Suppressor macrophage treated with lipopolysaccharide for 1 hour (primary cell): ENCODE measurements at places on chromosomes 6 and 20.

DNA sequence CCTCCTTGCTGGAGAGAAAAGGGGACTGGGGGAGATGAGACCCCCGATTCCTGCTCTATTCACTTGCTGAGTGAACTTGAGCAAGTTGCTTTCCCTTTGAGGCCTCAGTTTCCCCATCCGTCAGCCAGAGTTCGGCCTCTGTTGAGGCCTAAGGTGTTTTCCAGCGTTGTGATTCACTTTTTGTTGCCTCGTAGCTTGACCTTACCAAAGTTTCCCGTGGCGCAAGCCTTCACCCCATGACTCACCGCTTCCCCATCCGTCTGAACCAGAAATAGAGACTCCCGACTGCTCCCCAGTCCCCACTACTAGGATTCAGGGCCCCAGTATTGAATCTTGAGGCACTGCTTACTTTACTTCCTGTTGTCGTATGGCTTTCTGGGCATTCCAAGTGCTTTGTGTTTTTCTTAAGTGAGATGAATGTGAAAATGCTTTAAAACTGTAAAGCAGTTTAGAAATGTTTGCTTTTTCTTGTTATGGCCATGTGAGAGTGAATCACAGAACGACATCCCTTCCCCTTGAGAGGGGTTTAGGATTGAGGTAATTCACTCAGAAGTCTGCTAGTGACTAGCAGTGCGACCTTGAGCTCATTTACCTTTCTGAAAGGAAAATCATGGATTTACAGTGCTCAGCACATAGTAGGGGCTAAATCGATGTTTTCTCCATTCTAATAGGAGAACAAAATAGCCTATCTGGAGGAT lies 1.2 kb downstream of the CHMP4B start:
- DNase-seq = peak; percentile 98

GRCh38 chr20:38479596-38479995 lies 7.0 kb downstream of the RALGAPB start:
- no peak for DNase-seq

DNA sequence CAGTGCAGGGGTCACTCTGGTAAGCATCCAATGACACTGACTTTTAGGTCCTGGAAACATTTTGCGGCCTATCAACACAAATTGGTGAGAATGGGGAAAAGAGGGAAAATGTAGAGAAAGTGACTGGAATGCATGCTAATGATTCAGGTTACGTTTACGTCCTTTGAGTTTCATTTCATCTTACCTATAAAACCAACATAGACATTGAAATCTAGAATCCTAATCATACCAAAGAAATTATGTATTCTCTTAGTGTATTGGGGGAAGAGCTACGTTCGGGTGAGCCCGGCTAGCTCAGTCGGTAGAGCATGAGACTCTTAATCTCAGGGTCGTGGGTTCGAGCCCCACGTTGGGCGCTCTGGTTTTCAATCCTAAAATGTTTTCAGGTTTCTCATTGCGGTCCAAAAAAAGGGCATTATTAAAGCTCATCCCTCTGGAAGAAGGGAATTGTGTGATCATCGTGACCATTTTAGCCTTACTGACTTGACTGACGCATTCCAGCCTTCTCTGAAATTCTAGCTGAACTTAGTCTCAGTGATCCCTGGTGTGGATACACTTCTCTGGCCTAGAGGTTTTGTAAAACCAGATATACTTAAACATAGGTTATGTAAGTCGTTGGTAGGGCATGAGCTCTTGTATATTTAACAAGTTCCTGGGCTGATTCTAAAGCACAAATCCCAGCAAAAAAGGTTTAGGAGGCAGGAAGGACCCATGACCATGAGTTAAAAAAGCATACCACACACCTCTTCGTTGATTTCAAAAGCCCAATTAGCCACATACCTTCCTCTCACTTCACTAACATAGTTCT lies 18.3 kb downstream of the HMGN4 start:
- peak; percentile 38 for DNase-seq

- DNase-seq = no peak
These were observed 51.1 kb downstream of the MYLIP start for GRCh38 chr6:16179970-16180431.

DNA sequence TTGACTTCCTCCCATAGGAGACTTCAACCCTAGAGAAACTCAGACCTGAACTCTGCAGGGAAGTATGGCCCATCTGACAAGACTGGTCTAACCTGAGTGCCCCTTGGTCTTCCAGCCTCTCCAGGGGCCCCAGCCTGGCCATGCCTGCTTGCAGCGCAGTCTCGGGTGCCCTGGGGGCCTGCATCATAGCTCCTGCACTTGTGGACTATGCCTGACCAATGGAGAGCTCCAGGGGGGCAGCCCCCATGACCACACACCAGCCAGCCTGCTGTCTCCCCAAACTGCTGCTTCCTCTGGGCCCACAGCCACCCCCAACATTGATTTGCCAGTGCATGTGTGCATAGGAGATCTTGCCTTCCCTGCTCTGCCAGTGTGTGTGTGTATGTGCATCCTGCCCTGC lies 608.6 kb upstream of the MARCKS start:
- DNase-seq = no peak

- no peak for DNase-seq
These were observed 22.1 kb upstream of the TINAG start for GRCh38 chr6:54286141-54286540.

DNA sequence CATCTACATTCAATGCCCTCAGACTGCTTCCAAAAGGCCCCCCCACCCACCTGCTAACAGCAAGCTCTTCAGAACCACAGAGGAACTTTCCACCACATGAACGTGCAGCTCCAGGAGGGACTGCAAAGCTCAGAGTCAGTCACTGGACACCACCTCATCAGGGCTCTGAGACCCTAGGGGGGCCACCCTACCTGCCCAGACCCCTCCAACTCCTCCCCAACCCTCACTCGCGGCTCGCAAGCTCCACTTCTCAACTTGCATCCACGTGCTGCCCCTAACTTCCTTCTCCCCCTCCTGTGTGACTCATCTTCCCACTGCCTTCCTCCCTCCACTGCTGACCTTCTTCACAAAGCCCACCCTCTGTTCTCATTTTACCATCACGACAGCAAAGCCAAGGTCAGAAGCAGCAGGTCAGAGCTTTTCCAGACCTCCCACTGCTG lies 6.5 kb downstream of the MBOAT1 start:
- DNase-seq = peak; percentile 36

DNA sequence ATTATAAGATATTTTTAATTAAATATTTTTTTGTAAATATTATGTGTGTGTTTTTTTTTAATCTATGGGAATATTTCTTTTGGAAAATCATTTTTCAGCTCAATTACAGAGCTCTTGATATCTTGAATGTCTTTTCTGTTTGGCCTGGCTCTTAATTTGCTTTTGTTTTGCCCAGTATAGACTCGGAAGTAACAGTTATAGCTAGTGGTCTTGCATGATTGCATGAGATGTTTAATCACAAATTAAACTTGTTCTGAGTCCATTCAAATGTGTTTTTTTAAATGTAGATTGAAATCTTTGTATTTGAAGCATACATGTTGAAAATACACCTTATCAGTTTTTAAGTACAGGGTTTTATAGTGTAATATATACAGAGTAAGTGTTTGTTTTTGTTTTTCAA lies 2.6 kb downstream of the ID4 start:
- no peak for DNase-seq

DNA sequence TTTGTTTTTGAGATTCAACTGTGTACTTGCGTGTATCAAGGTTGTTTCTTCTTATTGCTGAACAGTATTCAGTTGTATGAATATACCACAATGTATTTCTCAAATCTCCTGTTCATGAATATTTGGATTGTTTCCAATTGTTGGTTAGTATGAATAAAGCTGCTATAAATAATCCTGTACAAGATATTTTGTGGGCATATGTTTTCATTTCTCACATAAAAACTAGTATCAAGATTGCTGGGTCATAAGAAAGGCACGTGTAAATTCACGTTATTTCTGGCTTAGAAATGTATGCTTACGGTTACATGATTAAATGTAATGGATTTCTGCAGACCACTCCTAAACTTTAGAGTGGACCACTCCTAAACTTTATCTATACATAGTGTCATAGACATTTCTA lies 96.6 kb downstream of the BTBD3 start:
- no peak for DNase-seq

DNA sequence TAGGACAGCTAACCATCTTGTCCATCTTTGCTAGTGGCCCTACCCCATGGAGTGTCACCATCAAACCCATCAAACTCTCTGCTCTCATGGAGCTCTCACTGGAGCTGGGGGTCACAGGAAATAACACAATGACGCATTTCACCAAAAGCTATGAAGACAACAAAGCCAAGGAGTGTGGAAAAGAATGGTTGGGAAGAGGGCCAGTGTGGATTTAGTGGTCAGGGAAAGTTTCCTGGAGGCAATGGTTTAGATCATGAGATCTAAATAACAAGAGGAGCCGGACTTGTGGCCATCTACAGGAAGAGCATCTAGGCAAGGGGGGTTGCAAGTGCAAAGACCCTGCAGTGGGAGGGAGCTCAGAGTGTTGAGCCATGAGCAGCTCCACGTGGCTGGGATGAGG lies 189.5 kb downstream of the BMP7 start:
- DNase-seq = no peak

- no peak for DNase-seq
These were observed 189.9 kb upstream of the RIN2 start for GRCh38 chr20:19568128-19568527.

DNA sequence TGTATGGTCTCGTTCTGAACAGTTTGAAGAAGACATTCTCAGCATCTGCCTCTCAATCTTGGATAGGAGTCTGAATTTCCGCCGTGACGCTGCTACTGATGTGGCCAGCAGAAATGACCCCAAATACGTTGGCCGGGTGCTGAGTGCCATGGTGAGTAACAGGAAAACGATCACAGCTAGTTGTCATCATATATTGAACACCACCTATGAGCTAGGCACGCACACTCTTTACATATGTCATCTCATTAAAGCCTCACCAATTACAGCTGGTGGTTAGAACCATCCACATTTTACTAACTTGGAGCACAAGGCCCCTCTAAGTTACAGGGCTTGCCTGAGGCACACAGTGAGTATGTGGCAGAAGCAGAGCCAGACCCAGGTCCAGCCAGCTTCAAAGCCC lies 17.1 kb downstream of the TGM3 start:
- no peak for DNase-seq

DNA sequence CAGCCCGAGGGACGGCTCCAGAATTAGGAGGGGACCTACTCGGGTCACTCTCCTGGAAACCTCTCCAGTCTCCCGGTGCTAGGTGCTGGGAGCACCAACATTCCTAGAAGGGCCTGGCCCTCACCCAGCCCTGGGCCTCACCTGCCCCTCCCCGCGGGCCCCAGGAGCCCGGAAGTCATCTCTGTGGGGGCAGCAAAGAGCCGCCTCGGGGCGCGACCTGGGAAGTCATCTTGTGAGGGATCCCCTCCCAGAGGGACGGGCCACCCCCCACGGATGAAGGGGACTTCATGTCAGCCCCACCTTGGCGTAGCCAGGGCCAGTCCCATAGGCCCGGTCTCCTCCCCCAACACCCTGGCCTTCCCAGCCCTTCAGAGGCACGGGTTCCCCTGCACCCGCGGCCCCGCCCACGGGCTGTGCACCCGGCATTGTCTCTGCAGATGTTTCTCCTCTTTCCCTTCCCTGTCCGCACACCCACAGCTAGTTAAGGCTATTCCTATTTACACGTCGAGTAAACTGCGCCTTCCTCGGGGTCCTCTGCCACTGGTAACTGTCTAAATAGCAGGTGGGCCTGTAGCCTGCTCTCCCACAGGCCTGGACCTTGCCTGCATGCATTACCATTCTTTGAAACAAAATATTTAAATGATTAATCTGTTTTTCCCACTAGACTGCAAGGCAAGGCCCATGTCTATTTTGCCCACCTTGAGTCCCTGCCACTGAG lies 896 bp upstream of the RNASET2 start:
- DNase-seq = peak; percentile 87

DNA sequence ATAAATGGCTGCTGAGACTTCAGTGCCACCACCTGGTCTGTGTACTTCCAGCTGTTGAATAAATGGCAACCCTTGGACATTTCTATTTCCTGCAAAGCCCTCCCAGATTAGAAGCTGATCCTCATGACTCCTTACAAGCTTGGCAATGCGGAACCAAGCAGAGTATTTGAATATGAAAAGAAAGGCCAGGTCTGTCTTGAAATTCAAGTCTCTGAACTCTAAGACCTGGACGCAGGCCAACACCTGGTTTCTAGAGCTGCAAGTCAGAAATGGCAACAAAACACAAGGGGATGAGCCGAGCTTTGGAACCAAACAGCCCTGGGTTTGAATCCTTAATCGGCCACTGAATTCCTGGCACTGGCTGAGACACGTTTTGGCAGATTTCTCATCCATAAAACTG lies 353.4 kb downstream of the PTPRT start:
- no peak for DNase-seq

DNA sequence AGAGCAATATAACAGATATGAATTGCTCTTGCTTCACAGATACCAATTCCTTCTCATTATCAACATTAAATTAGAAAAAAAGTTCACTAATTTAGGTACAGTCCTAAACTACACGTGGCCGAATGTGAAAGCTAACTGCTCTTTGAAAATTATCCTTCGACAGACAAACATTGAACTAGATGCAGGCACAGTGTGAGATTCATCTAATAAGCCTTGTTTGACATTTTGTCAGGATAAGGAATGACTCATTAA lies 1.1 kb downstream of the FAM184A start:
- DNase-seq = no peak

GRCh38 chr6:165245701-165246100 lies 63.7 kb downstream of the C6orf118 start:
- DNase-seq = no peak

DNA sequence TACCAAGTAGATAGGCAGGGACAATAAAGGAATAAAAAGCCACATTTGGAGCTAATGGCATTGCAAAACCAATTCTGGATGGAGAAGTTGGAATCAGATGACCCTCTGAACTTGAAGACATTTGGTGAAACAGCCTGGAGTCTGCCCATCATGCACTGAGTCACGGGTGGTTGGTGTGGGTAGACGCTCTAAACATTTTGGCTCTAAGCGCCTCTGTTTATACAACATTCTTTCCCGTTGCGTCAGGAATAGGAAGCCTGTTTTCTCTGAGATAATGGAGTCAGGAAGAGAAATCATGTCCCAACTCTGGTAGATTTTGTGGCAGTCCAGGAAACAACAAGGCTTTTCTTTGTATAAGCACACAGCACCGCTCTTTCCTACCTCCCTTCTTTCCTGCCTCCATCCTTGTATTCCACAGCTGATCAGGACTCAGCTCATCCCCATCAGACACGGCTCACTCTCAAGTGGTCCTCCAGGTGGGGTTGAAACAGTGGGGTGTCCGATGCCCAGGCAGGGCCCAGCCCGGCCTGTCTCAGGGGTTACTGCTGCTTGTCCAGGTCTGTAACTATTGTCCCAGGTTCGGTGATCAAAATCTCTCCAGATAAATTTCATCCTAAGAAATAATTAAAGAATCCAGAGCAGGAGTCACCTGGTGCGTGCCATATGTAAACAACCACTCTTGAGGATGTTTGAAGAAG lies 12.1 kb upstream of the RAMACL start:
- DNase-seq = peak; percentile 94

- DNase-seq = peak; percentile 10
These were observed 222.8 kb upstream of the RUNX2 start for GRCh38 chr6:45105170-45105820.

GRCh38 chr6:121330516-121330915 lies 3.8 kb downstream of the TBC1D32 start:
- no peak for DNase-seq
